ENCODE measurements at places on chromosomes 1 and 21.

- DNase-seq = no peak
Observed at GRCh38 chr1:44700573-44700972, 26.1 kb downstream of the ARMH1 start.

- DNase-seq = no peak
Observed at GRCh38 chr1:174445817-174446216, 1.9 kb upstream of the GPR52 start.

DNA sequence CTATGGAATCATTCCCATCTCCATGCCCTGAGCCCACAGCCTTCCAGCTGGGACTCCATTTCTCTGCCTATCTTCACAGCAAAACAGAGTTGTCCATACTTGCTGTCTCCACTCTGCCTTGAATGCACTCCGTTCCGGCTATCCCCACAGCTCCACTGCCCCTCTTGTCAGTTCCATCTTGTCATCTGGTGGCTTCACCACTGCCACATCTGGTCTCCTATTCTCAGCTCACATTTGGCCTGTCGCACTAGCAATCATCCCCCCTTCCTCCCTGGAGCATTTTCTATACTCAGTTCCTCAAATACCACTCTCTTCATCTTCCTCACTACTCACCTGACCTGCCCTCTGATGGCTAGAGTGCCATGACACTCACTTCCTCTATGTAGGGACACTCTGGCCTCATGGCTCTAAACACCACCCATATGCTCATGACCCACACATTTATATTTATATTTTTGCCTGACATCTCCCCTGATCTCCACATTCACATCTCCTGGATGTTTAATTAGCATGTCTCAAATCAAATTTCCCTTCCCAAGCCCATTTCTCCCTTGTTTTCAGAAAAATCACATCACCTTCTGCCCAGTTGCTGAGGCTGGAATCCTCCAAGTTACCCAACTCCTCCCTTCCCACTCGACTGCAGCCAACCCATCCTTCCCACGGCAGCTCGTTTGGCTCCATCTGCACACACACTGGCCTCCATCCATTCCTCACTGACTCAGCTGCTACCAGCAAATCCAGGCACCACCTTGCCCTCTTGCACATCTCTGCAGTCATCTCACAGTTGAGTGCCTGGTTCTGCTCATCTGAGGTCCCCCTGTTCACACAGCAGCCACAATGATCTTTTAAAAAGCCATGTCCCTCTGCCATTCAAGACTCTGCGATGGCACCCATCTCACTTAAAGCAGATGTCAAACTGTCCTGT, 6.1 kb downstream of the ZNF692 start:
- DNase-seq = no peak

GRCh38 chr1:51818487-51818886, 60.0 kb downstream of the NRDC start:
- no peak for DNase-seq

GRCh38 chr21:41624674-41625310, 116.8 kb upstream of the TMPRSS2 start:
- DNase-seq = no peak

GRCh38 chr1:92342401-92342800, 43.5 kb downstream of the RPAP2 start:
- DNase-seq = no peak

DNA sequence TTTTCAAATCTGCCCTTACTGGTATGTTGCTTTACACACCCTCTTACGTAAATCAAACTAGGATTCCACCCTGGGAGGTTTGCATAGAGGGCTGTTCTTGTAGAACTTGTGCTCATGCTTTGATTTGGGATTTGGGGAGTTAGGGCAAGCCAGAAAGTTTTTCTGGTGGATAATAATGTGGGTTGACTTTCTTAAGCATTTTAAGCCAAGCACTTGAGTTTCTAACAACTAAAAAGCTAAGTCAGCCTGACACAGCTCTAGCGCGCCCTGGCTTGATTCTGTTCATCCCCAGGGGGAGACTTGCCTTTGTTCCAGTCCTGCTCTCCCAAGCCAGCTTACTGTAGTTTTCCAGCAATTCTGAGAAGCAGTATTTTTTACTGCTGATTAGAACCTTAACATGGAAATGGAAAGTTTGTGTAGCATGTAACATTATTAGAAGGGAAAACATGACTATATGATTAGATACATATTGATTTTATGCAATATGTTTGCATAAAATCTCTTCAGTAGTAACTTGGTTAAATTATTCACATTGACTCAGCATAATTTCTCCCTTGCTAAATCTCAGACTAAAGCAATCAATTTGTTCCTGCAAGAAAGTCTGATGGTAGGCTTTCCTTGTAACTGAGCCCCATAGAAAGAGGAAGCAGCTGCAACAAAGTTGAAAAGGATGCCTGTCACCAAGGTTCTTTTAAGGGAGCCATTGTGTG, 11.0 kb upstream of the PGD start:
- no peak for DNase-seq

- DNase-seq = no peak
Observed at GRCh38 chr1:190602325-190602724, 124.7 kb upstream of the BRINP3 start.

GRCh38 chr1:52706941-52707926, 9.1 kb upstream of the COA7 start:
- DNase-seq = no peak

DNA sequence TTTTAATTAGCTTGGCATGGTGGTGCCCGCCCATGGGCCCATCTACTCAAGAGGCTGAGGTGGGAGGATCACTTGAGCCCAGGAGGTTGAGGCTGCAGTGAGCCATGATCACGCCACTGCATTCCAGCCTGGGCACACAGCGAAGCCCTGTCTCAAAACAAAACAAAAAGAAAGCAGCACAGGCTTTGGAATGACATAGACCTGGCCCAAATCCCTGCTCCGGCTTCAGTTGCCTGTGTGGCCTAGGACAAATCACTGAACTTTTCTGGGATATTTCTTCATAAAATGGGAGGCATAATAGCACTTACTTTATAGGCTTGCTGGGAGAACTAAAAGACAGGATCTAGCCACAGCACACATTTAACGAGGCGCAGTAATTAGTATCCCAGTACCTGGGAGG, 2.4 kb downstream of the PEAR1 start:
- DNase-seq = no peak

DNA sequence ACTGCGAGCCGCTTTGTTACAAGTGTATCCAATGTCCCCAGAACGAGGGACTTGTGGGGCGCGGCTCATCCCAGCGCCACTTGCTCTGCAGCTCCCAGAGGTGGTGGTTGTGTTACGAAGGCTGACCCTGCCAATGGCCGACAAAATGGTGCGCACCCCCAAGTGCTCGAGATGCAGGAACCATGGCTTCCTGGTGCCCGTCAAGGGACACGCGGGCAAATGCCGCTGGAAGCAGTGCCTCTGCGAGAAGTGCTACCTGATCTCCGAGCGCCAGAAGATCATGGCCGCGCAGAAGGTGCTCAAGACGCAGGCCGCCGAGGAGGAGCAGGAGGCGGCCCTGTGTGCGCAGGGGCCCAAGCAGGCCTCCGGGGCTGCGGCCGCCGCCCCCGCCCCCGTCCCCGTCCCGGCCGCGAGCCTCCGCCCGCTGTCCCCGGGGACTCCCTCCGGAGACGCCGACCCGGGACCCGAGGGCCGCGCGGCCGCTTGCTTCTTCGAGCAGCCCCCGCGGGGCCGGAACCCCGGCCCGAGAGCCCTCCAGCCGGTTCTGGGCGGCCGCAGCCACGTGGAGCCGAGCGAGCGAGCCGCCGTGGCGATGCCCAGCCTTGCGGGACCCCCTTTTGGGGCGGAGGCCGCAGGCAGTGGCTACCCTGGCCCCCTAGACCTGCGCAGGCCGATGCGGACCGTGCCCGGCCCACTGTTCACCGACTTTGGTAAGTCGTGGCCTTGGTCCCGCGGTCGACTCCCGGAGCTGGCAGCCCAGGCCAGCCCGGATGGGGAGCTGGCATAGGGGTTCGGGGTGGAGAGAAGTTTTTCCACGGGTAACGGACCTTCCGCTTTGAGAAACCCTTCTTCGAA, at the start of gene DMRTB1:
TSS of gene DMRTB1 (plus strand) at position 79 of the 855 bp plus-strand sequence. CDS start at position 134, 55 bp downstream.
- DNase-seq = no peak

GRCh38 chr1:62237361-62237760, 42.7 kb downstream of the L1TD1 start:
- DNase-seq = no peak

DNA sequence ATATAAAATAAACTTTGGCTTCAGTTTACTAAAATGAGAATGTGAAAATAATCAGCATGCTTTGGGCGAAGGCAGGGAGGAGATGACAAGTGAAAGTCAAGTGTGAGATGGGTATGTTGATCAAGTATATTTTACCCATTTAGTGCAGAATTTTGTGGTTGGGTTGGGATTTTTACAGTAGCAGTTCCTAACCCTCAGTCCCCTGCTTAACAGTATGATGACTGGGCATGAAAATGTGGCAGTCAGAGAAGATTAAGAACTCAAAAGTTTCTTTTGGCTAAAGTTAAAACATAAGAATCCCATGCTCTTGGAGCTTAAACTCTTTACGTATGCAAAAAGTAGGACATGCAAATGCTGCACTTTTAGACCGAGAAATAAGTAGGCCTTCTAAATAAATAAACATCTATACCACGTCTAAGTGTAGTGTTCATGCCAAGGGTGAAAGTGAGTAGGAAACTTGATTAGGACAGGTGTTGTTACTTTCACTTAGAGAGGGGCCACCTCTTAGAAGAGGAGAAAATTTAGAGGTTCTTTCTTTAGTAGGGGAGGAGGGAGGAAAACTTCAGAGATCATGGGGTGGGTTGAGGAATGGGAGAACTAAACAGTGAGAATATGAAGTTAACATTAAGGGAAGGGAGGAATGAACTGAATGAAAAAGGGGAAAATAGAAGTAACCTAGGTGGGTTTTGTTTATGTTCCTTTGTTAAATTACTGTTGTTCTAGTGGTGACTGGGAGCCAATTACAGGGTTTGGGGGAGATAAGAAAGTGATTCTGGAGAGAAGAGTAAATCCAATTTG, 127.8 kb downstream of the OSBPL9 start:
- no peak for DNase-seq

DNA sequence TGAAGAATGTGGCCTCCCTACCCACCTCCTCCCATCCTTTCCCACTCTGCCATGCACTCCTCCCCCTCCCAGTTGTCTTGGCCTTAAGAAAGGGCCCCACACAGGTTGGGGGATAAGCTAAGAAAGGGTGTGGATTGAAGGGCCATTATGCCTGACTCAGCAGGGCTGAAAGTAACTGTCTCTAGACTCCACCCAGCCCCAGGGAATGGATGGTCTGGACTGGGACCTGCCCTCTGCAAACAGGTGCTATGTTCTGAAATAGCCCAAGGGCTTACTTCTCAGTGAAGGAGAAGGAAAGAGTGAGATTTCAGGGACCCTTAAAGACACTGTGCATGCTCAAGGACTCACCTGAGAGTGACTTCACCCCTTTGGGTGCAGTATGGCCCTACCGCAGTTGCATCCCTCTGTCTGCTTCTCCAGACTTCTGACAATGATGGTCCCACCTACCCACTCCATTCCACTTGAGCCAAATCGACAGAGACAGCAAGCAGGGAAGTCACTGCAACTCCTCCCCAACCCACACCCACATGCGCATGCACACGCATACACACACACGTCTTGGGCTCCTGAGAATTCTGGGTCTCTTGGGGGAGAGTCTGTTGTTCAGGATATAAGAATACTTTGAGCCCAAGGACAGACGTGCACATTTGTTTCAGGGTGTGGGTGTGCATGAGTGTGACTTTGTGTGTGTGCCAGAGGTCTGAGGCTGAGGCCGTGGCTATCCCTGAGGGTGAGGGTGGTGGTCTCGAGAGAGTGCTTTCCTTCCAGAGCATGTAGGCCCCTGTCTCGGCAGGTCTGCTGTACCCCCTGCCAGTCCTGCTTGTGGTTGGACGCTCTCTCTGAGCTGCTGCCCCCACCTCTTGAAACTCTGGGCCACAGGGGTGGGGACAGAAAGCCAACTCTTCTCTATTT, 231.9 kb downstream of the PTPRU start:
- DNase-seq = no peak

DNA sequence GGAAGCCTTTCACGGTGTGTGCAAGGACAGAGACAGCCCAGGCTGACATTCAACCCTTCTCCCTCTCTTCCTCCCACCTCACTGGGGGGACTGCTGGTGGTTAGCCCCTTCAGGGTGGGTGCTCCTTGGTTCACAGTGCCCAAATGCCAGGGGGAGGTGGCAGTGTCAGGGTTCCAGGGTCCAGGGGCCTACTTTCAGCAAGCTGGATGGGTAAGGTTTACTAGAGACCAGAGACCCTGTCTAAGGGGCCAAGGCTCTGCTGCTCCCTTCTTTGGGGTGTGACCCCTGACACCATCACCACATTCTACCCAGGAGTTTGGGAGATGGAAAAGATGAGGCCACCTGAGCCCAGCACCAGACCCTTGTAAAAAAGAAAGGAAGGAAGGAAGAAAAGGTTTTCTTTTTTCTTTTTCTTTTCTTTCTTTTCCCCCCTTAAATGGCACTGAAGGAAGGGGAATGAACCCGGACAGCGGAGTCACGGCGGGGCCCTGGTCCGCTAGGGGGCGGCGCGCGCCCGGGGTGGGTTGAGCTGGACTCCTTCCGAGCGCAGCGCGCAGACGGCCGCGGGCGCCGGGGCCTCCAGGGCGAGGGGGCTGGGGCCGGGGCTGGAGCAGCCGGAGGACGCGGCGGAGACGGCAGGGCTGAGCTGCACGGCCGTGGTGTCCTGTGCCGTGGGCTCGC, 18.8 kb downstream of the KNCN start:
- DNase-seq = peak; percentile 57

DNA sequence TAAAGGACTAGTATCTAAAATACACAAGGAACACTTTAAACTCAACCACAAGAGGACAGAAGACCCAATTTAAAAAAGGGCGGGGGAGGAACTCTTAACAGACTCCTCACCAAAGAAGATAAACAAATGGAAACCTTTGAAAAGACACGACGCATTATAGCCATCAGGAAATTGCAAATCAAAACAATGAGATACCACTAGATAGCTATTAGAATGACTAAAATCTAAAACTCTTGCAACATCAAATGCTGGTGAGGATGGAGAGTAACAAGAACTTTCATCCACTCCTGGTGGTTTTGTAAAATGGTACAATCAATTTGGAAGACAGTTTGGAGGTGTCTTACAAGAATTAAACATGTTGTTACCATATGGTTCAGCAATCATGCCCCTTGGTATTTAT, 708.2 kb downstream of the BRINP3 start:
- DNase-seq = no peak

DNA sequence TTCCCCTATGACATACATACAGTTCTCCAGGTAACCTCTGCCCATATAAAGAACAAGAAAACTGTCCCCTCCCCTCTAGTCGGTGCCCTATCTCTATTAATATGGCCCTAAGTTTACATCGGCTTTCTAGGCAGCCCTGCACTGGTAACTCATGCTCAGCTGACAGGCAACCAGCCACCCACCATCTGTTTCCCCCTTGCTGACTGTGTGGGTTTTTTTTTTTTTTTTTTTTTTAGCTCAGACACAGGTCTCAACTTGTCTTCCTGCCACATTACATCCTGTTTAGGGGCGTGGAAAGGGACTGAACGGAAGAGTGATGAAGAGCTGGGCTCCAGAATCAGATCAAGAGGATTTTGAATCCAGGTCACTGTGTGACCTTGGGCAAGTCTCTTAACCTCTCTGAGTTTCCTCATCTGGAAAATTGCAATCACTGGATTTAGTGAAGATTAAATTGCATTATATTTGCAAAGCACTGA, 14.0 kb downstream of the LAPTM5 start:
- peak; percentile 88 for DNase-seq

- DNase-seq = no peak
Observed at GRCh38 chr1:230335861-230336522, 90.1 kb downstream of the PGBD5 start.

- no peak for DNase-seq
Observed at GRCh38 chr21:17270229-17270628, 242.6 kb upstream of the CXADR start.

GRCh38 chr1:56284928-56285327, 294.4 kb downstream of the PLPP3 start:
- no peak for DNase-seq

Data from central memory CD4-positive, alpha-beta T cell (primary cell).